Adipocyte (in vitro differentiated cells): ENCODE measurements at places on chromosomes 4 and X.

DNA sequence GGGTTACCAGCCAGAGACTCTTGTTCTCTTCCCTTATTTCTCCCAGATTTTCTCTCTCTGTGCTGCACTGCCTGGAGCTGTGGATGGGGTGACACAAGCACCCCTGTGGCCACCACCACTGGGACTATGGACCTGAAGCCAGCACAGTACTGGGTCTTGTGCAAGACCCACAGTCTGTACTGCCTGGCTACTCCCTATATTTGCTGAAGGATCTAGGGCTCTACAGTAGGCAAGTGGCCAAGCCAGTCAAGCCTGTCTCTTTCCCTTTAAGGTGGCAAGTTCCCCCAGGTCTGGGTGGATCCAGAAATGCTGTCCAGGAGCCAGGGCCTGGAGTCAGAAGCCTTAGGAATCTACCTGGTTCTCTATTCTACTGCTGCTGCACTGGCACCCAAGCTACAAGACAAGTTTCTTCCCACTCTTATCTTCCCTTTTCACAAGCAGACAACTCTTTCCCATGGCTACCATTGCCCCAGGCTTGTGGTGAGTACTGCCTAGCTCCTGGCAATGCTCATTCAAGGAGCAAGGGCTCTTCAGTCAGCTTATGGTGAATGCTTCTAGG lies 28.4 kb upstream of the CT47A1 start:
- DNase-seq = no peak

DNA sequence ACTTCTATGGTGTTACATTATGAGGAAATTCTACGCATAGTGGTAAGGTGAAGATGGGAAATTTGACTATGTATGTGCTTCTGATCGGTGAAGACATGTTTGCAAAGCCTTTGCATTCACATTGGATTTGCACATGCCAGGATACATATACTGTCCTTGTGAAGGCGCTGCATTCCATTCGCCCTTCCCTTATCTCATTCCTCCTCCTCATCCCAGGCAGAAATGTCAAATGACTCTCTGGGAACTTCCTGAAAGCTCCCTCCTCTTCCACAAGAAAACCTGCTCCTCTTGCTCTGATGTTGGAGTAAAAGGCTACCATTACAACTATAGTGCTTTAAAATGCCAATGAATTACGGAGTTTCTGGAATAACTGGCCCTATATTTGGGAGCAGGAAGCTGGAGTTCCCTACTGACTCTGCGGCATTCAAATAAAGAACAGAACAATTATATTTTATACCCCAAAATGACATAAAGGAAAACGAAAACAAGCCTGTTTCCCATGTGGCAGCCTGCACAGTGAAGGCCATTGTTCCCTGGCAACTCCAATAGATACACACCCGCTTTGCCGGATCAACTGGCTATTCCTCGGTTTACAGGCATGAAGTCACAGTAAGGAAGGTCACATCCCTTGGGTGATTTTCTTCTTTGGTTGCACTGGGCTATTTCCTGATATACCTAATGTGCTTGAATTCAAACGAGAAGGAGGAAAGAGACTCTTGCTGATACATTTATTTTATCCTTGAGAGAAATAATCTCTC lies 84.5 kb downstream of the AREG start:
- no peak for DNase-seq

GRCh38 chrX:72236841-72237240 lies 2.0 kb downstream of the ERCC6L start:
- DNase-seq = no peak

DNA sequence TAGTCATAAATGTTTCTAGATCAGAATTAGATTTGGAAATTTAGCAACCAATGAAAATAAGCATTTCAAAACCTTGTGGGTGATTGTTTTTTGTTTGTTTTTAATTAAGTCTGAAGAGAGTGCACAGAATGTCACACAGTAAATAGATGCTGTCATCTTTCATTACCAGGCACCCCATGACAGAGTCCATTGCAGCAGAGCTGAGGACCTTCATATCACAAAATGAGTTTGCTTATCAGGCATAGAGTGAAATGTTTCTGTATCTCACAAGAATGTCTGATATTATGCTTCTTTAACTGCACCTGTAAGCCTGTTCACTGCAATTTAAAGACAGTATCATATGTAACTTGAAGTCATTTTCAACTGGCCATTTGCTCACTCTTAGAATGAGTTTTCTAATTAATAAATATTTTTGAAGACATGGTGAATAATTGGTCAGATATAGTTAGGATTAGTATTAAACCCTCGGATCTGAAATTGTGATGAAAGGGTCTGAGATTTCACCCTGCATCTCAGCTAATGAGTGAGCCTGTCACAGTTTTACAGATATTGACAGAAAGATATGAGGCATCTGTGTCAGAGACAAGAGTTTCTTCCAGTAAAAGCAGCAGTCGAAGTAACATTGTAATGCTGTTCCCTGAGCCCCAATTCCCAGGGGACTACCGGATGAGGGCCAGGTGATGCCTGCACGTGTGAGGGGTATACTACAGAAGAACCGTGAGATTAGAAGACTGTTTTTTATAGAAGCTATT lies 416.4 kb downstream of the CCSER1 start:
- no peak for DNase-seq

DNA sequence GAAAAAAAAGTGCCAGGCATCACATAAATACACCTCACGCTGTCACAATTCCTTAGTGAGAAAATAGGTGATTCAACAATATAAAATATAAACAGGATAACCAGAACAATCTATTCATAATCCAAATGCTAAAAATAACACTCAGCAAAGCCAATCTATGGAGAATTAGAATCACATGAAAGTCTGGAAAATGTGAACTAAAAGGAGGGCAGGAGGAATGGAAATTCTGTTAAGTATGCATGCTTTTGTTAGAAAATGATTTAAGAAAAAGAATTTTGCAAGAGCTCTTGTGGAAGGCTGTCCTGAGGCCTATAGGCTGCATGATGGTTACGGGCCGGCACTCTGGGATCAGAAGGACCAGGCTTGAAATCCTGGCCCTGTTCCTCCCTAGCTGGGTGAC lies 70.6 kb upstream of the PROM1 start:
- DNase-seq = peak; percentile 7
